ENCODE measurements at places on chromosomes 16 and 17.
A peak's percentile ranks its signal among the peaks of the same experiment; 100 is the strongest.

DNA sequence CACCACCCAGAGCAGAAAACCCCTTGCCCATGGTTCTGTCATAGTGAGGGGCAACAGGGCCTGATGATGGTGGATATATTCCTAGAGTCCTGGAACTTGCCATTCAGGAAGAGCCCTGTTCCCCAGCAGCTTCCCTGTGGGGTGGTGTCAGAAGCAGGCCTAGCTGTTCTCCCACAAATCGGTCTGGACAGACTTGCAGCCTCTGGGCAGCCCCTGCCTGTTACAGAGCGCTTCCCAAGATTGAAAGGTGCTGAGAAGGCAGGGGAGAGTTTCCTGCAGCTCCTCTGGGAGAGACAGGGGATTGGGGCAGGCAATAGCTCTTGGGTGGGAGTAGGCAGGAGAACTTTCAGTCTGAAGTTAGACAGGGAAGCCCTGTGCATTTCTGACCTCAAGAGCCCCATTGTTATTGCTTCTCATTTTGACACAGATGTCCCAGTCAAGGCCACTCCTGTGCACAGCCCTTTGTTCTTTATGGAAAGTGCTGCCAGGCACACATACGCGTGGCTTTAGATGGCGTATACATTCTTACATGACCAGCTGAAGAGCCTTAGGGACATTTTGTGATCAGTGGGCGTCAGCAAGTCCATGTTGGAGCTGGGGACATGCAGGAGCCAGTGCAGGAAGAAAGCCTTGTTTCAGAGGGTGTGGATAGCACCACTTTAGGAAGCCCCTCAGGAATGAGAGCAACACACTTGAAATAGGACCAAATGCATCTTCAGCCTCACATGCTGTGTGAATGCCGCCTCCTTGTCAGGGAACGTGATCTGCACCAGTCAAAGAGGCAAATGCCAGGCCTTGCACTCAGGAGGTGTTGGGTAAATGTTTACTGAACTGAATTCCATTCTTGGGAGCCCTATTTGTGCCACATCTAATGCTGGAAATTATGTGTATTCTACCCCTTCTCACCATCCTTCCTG is 67.5 kb downstream of the GNAO1 start:
- DNase-seq: no peak

- no peak for DNase-seq
Observed at GRCh38 chr16:75580-76501, 2.2 kb upstream of the MPG start.

GRCh38 chr17:45794840-45795239 is 10.7 kb downstream of the CRHR1 start:
- no peak for DNase-seq

- DNase-seq: no peak
Observed at GRCh38 chr17:7248796-7249195, 2.7 kb downstream of the CTDNEP1 start.

DNA sequence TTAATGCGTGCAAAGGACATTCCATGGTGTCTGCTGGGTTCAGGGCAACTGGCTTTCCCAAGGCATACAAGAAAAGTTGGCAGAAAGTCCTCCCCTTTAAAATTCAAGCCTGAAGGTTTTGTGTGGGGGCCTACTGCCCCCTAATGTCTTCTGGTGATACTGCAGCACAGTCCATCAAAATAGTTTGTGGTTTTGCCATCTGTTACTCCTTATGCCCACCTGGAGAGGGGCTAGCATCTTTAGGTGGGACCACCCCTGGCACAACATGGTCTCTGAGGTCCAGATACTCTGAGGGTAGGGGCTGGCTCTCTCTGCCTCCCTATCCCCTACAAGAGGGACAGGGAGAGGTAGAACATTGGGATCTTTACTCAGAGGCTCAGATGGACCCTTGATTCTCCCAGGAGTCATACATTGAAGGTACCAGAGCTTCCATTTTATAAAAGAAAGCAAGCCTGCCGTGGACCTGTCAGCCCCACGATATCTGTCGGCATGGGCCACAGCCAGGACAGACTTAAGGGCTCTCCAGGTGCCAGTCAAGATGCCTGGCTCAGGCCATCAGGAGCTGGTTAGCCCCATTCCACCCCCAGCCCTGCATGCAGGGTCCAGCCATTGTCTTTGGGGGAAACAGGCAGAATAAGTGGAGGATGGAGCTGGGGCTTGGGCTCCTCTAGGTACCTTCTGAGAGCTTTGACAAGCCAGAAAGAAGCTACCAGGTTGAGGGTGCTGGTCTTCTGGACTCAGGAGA is 6.3 kb downstream of the ESRP2 start:
- DNase-seq: peak; percentile 34
